ENCODE measurements at places on chromosomes 3 and 15.

GRCh38 chr3:140664111-140664510 is 13.8 kb upstream of the TRIM42 start:
- no peak for DNase-seq

DNA sequence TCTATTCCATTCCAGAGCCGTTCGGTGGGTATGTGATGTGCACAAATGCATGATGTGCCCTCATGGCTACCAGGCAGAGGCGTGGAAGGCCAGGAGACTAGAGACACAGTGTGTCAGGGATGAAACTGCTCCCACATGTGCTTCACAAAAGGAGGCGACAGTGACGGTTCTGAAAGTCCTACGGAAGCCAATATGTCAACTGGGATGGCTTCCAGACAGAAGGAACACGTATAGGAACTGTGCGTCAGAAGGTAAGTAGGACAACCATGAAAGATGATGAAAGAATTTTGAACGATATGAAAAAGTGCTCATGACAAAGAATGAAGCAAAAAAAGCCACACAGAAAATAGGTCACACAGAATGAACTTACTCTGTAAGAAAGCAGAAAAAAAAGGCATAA is 34.1 kb downstream of the GLB1 start:
- no peak for DNase-seq

DNA sequence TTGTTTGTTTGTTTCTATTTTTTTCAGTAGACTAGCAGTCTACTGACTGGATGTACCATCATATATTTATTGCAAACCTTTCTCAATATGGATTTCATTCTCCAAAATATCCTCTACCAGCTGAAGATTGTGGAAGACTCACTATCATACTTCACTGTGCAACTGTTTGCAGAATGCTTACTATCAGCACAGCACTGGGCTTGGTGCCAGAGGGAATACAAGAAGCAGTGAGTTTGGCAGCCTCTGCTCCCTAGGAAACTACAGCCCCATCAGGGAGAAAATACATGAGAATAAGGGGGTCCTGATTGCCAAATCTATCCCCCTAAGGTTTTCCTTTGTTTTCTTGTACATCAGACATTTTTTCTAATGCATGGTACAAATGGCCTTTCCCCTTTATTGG is 27.5 kb downstream of the AQP9 start:
- DNase-seq = no peak

- no peak for DNase-seq
Observed at GRCh38 chr3:42843713-42844411, 31.8 kb downstream of the CYP8B1 start.

DNA sequence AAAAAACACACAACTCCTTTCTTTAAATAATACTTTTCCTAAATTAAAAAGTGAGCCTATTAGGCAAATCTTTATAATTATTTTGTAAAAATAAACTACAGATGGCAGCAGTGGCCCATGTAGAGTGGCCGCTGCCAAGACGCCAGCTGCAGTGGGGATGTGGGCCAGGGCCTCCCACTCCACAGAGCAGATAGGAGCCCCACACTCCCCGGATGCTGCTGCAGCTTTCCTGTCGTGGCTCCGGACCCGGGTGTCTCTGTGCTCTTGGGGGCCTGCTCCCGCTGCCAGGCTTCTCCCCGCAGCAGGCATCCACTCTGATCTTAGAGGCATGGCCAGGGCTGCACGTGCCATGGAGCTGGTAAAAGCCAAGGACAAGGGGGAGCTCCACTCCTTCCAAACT is 67.5 kb downstream of the PROS1 start:
- DNase-seq = no peak

- DNase-seq = no peak
Observed at GRCh38 chr3:4898454-4899313, 80.6 kb upstream of the BHLHE40 start.

GRCh38 chr3:189702066-189702646 is 71.0 kb downstream of the TP63 start:
- no peak for DNase-seq

DNA sequence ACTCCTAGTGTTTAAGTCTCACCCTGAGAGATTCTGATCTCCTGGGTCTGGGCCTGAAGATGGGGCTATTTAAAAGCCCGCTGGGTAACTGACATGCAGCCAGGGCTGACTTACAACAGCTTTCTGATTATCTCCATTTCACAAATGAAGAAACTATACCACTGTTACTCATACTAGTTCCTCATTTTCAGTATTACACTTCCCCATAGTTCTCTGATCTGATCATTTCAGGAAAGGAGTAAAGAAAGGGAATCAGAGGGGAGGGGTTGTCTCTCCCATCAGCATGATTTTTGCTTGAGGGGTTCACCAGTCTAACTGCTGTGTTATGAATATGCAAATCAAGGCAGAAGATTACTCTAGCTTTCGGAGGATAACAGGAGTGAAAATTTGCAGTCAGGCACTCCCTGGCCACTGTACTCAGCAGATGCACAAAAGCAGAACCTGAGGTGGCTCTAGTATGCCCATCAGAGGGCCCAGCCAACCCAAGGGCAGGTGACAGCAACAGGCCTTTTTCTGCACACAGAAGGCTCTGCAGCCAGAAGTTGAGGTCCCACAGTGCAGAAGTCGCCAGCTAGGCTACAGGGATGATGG is 59.4 kb downstream of the DAPK2 start:
- no peak for DNase-seq

DNA sequence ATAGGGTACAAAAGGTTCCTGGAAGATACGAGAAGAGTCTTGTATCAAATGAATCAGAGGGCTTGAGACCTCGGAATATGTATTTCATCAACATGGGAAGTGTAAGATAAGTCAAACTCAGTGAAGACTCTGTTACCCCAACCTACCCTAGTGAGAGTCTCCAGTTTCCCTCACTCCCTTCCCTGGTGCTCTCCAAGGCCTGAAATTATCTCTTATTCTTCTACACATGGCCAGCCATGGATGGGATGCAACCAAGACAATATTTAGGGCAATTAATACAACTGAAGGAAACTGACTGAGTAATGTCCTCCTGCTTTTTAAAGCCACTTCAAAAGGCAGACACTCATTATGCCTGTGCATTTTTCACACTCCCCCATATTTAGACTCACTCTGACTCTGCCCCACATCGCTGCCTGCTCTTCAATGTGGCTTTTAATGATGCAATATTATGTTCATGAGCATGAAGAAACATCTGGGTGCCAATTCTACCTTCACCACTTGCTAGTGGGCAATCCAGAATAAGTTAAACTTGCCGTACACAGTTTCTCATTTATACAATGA is 137.1 kb upstream of the THBS1 start:
- DNase-seq = no peak

GRCh38 chr3:177186306-177186705 is 11.0 kb downstream of the TBL1XR1 start:
- no peak for DNase-seq

DNA sequence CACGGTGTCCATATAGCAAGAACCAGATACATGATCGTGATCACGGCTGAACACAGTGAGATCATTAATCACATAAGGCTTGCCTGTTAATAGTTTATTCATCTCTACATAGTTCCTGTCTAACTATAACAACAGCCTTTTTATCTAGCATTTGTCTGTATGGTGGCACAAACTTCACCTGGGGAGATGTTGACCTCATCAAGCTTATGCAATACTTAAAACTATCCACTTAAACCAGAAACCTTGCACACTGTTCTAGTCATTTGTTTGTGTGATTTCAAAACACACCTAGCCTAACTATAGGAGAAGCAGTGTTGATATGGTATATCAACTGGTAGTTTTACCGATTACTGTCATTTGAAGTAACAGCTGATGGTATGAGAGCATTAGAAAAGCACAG is 124.8 kb downstream of the VPS13C start:
- no peak for DNase-seq

All from stimulated activated CD8-positive, alpha-beta memory T cell treated with anti-CD3 and anti-CD28 coated beads, Interleukin-4, amount 100 ng/mL, for 4 hours (primary cell).